SK-N-DZ (cell line): ENCODE measurements at places on chromosomes 6 and 20.

DNA sequence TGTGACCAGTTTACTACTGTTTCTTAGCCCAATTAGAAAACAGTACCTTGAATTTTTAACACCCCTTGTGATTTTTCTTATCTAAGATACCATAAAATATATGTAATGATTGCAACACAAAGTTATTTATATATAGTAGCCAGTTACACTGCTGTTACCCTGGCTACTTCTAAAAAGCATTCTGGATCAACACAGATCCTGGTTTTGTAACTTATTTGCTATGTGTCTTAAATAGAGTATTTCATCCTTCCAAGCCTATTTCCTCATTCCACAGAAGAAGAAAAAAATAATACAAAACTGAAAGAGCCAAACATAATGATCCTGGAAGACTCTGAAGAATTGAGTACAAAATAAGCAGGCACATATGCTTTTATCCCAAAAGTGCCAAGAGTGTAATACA, 19.0 kb upstream of the GSTA4 start:
- DNase-seq: no peak

GRCh38 chr6:160063771-160064413, 57.7 kb upstream of the SLC22A1 start:
- no peak for DNase-seq

GRCh38 chr6:116529466-116530290, 15.8 kb downstream of the TRAPPC3L start:
- no peak for DNase-seq

- peak; percentile 46 for DNase-seq
Observed at GRCh38 chr6:88263591-88263990, 97.4 kb upstream of the CNR1 start.

DNA sequence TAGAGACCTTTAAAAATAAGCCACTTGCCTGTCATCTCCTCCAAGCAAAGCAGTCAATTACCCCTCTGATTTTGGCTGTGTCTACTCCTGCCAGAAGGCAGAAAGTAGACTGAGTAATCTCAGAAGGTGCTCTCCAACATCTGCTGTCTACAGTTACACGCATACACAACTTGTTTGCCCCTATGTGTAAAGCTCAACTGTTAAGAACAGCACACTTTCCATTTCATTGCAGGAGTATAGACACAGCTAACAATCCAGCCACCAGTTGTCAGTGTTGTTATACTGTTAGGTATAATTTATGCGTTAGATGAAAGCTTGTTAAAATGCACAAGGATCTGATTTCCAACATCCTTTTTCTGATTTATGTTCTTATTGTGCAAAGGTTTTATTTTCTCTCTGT, 88.2 kb downstream of the SAMD3 start:
- DNase-seq: no peak

- no peak for DNase-seq
Observed at GRCh38 chr6:131885237-131885636, 65.9 kb downstream of the CCN2 start.

GRCh38 chr20:23190557-23190956, 104.4 kb upstream of the CD93 start:
- DNase-seq: no peak

GRCh38 chr6:125806813-125807212, 16.1 kb downstream of the NCOA7 start:
- no peak for DNase-seq

DNA sequence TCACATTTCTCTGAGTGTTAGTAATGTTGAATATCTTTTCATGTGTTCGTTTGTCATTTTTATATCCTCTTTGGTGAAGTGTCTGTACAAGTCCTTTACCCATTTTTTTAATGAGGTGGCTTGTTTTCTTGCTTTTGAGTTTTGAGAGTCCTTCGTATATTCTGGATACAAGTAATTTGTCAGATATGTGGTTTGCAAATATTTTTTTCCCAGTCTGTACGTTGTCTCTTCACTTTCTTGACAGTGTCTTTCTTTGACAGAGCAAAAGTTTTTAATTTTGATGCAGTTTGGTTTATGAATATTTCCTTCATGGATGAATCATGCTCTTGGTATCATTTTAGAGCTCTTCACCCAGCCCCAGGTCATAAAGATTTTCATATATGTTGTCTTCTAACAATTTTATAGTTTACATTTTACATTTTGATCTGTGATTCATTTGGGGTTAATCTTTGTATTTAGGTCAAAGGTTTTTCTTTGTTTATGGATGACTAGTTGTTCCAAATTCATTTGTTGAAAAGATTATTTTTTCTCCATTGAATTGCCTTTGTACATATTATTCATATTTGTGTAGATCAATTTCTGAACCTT, 152.5 kb downstream of the MRPL14 start:
- no peak for DNase-seq

GRCh38 chr6:140360651-140361050, 986.2 kb upstream of the CITED2 start:
- DNase-seq: no peak

GRCh38 chr6:122289762-122290539, 109.5 kb upstream of the HSF2 start:
- peak; percentile 3 for DNase-seq

GRCh38 chr20:53223626-53224172, 251.5 kb downstream of the TSHZ2 start:
- DNase-seq: no peak

DNA sequence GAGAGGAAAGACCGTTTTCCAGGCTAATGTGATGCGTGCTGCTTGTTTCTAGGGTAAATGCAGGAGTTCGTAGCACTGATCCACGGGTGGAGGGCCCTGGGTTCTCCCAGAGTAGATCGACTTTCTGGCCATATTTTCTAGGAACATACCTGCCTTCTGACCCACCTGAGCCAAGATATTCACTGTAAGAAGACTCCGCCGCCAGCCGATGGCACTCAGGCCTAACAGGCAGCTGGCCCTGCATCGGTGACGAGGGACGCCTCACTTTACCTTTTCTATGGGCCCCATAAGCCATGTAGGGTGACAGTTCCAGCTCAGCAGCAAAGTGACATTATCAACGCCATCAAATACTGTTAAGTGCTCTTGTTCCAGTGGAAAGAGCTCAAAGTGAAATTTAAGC, 30.2 kb upstream of the FRMD1 start:
- DNase-seq: no peak

DNA sequence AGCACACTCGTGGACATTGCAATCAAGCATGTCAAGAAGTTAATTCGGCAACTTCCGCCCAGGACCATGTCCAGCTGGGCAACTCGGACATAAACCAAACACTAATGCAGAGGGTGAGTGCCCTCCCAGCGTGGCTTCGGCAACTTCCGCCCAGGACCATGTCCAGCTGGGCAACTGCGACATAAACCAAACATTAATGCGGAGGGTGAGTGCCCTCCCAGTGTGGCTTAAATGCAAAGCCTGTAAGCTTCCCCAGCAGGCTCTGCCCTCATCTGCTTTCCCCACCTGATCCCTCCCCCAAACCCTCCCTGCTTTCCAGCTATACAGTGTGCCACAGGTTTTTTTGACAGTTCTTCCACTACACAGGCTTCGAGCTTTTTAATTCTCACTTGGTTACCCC, 143.4 kb downstream of the PXDC1 start:
- no peak for DNase-seq

- peak; percentile 86 for DNase-seq
Observed at GRCh38 chr20:58629215-58629580, 21.9 kb upstream of the STX16 start.

DNA sequence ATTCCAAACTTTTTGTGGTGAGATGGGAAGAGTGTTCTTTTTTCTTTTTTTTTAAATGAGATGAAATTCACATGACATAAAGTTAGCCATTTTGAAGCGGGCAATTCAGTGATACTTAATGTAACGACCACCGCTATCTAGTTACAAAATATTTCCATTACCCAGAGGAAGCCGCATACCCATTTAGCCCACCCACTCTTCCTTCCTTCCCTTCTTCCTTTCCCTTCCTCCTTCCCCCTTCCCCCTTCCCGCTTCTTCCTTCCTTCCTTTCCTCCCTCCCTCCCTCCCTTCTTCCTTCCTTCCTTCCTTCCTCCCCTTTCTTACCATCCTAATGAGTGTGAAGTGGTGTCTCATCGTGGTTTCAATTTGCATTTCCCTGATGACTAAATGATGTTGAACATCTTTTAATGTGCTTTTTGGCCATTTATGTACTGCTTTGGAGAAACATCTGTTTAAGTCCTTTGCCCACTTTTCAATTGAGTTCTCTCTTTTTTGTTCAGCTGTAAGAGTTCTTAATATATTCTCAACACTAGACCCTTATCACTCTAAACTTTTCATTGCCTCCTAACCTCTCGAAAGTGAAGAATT, 371.1 kb downstream of the FARS2 start:
- DNase-seq: no peak

DNA sequence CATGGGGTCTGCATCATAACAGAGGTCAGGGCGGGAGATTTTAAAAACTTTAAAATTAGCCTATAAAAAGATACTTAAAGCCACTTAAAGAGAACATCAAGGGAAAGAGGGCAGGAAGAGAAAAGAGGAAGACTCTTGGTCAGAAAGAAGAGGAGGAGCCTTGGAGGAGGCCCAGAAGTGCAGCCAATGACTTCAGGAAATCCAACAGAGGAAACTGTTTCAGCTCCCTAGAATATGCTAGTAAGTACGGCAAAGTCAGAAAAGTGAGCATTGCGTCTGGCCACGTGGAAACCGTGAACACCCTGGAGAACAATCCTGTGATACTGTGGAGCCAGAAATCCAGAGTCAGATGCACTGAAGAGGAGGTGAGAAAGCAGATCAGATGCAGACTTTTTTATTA, 22.5 kb upstream of the NHSL1 start:
- DNase-seq: no peak

GRCh38 chr6:154247119-154247861, 109.3 kb downstream of the IPCEF1 start:
- no peak for DNase-seq

GRCh38 chr20:24357177-24357576, 112.3 kb upstream of the SYNDIG1 start:
- no peak for DNase-seq

DNA sequence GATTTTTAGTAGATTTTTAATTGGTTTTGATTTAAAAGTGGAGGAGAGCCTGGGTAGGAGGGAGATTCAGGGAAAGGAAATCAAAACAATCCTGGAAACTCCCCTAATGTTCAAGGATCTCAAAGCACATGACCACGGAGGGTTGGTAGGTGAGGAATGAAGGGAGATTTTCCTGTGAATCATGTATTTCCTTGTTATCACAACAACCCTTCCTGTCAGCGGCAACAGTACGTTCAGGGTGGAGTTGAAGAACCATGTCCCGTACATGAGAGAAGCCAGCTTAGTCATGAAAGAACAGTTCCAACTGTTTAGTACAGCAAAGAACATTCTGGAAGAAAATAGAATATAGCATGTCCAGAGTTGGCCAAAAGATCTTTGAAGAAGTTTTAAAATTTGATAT, 79.4 kb upstream of the SCAF8 start:
- DNase-seq: no peak

- no peak for DNase-seq
Observed at GRCh38 chr20:19161336-19161735, 51.1 kb upstream of the SLC24A3 start.

GRCh38 chr20:59342023-59342957, 41.9 kb downstream of the EDN3 start:
- no peak for DNase-seq

DNA sequence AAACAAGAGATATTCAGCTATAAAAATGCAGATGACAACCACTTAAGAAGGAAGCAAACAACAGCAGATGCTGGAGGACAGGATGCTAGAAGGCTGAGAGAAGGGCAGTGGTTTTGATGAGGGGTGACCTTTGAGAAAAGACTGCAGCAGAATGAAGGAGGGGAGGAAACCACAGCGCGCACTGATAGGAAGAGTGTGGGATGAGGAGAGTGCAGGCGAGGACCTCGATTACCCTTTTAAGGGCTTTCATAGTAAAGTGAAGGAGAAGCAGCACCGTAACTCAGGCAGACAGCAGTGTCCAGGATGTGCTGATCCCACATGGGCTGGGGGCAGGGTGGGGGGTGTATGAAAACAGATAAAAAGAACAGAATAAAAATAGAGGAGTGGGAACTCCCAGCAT, 19.2 kb downstream of the ZBTB2 start:
- DNase-seq: no peak

- DNase-seq: no peak
Observed at GRCh38 chr20:50312682-50313521, 122.3 kb downstream of the CEBPB start.

- DNase-seq: no peak
Observed at GRCh38 chr6:92271091-92271490, 1148.3 kb downstream of the EPHA7 start.

DNA sequence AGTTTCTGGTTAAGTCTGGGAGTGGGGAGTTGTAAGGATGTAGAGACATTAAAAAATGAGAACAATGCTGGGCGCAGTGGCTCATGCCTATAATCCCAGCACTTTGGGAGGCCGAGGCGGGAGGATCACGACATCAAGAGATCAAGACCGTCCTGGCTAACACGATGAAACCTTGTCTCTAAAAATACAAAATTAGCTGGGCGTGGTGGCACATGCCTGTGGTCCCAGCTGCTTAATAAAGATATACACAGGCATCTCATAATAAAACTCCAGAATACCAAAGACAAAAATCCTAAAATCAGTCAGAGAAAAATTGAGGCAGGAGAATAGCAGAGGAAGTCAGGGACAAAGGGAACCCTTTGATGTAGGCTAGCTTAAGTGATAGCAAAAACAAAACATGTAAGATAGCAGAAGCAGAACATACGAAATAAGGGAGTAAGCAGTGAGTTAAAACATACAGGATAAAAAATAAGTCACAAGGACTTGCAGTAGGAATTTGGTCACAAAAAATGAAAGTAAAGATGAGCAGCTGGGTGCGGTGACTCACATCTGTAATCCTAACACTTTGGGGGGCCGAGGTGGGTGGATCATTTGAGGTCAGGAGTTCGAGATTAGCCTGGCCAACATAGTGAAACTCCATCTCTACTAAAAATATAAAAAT, 23.6 kb downstream of the DDX43 start:
- DNase-seq: no peak

DNA sequence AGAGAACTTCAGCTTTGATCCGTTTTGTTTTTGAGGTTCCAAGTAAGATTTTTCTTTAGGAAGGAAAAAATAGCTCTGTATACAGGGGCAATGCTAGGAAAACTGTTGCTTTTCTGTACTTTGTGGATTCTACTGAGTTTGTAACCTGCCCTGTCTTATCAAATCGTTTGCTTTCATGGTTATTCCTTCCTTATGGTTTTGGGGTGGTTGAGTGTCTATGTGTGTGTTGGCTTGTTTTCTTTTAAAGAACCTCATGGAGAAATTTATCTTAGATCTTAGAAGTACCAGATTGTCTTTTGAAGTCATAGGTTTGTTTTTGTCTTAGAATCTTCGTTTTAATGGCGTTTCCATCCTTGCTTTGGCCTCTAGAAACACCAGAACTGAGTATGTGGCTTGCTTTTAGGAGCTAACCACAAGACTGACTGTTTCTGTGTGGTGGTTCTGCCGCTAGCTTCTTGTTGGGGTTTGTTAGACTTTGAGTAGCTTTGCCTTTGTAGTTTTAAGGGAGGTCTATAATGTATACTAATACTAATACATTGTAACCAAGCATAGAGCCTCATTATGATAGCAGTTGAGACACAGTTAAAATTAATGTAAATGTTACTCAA, 86.8 kb downstream of the RPP40 start:
- no peak for DNase-seq
